ENCODE measurements at places on chromosomes 16 and 17.

GRCh38 chr16:57704011-57704904 lies 9.7 kb downstream of the DRC7 start:
- no peak for DNase-seq

DNA sequence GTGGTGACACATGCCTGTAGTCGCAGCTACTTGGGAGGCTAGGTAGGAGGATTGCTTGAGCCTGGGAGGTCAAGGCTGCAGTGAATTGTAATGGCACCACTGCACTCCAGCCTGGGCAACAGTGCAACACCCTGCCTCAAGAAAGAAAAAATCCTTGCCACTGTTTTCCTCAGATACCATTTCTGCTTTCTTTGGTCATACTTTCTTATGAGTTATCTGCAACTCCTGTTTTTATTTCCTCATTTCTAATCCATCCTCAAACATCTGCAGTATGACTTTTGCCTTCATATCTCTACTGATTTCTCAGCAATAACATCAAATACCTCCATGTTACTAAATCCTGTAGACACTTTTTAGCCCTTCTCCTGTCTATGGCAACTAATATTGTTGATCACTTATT lies 3.1 kb upstream of the AP2B1 start:
- no peak for DNase-seq

DNA sequence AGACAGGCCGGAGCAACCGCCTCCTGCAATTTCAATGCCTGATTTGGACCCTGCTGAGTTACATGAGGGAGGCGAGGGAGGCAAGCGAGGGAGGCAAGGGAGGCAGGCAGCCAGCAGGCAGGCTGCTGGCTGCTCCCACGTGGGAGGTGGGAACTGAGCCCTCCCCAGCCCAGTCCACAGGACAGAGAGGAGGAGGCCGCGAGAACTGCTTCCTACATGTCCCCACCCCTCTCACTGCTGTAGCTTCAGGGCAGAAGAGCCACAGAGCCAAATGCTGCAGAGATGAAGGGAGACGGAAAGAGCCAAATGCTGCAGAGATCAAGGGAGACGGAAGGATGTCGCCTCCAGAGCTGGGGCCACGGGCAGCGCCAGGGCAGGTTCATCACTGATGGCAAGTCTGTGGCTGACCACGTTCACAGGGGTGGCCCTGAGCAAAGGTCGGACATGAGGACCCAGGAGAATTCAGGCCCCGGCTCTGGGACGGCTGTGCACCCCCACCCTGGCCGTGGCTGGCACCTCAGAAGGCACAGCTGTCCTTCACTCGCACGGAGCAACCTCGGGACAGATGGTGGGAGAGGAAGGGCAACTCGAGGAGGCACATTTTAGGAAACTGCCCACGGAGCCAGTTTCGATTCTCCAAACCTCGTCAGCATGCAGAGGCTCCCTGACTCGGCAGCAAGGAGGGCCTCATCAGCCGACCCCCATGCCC lies 21.5 kb downstream of the RPH3AL start:
- DNase-seq: peak; percentile 18

GRCh38 chr17:5703736-5704135 lies 119.4 kb upstream of the NLRP1 start:
- DNase-seq: no peak

- no peak for DNase-seq
Observed at GRCh38 chr17:73703192-73703591, 58.9 kb upstream of the SDK2 start.

DNA sequence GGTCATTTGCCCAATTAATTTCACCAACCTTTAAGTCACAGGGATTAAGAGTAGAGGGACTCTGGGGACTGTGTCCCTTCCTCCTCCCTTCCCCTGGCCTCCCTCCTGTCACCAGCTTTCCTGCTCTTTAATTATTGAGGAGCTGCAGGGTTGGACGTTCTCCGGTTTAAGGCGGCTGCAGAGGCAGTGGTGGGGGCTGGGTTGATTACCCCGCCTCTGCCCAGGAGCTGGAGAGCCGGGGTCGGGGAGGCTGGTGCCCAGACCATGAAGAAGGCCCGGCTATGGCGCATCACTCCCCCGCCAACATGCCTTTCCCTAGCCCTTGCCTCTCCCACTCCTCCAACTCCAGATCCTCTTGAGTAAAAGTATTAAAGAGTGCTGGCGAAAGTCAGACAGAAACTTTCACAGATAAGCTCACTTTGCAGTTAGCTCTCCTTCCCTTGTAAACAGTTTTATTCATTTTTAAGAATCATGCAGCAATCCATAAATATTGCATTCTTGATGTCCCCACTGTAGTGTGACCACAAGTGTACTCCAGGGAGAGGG lies 1.1 kb upstream of the FOXJ1 start:
- no peak for DNase-seq

DNA sequence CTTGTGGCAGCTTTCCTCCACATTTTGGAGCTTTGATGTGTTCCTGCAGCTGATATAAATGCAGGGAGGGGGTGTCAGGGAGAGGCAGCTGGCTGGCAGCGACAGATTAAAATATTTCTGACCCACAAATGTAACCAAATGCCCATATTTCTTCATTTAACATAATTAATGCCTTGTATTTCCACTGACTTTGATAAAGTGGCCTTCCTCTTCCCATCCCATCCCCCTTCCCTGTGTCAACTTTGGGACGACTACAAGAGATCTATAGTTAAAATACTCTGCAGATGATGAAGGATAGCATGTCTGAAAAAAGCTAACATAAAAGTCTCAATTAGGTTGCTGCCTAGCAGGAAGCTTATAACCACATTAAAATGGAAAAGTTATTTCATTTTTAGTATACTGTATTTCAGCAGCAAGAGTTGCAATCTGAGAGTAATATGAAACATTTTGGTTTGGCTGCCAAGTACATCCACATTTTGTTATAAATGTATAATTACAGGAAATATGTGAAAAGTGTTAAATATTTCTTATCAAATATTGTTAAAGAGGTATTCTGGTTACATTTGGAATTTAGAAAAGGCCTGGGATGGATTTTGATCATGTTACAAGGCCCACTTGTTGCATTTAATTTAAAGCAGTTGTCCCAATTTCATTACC lies 238.7 kb upstream of the TBX2 start:
- DNase-seq: no peak

DNA sequence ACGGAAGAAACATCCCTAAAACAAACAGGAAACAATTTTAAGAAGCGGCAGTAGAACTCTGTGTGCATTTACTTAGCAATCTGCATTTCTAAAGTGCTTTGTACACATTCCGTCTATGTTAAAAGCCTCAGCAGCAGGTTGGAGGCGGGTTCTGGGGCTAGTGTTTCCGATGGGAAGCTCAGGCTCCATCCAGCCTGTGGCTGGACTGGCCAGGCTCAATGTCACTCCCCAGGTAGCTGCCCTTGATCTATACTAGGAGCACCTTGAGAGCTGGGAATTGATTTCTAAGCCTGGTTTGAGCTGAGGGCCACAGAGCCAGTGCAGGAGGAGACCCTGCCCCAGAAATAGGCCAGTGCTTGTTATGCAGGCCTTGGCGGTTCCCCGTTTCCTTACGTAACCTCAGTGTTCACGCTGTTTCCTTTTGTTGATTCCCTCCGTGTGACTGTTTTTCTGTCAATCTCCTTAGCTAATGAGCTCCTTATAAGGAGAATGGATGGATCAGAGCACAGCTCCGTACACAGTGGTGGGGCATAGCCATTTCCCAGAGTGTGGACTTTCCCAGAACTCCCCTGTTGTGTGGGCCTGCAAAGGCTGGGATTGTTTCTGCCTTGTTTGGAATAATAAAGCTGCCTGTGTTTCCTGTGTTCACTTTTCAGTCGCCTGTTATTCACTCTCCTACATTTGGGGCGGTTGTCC lies 21.4 kb downstream of the ADORA2B start:
- DNase-seq: no peak

DNA sequence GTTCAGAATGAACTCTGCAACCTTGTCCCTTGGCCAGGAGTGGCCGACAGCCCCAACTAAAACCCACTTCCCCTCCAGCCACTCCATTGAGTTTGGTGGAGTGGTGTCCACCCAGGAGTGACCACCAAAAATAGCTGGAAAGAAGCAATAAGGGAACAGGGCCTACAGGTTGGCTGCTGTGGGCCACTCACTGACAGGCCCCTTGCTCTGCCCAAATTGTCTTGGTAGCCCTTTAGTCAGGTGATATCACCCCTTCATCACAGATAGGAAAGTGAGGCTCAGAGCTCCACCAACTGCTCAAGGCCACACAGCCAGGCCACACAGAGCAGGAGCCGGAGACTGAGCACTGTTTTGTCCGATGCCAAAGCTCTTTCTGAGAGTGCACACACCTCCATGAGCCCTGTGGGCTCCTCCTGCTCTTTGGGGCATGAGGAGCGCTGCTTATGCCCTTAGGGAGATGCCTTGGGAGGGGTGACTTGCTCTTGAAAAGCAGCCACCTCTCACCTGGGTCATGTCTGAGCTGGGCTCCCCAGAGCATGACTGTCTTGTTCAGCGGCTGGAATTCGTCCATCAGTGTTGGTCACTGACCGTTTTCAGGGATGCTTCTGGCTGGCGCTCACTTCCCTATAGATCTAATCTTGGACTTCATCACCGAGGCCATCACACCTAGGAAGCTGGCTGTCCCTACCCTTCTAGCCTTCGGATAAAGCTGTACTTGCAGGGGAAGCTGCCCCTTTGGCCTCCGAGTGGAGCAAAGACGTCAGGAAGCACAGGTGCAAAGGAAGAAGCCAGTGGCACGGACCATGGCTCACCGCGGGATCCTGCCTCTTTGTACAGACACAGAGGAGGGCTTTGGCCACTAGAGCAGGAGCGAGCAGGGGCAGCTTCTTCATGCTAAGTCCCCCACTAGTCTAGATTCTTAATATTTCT lies 186.0 kb upstream of the ZNF469 start:
- no peak for DNase-seq

DNA sequence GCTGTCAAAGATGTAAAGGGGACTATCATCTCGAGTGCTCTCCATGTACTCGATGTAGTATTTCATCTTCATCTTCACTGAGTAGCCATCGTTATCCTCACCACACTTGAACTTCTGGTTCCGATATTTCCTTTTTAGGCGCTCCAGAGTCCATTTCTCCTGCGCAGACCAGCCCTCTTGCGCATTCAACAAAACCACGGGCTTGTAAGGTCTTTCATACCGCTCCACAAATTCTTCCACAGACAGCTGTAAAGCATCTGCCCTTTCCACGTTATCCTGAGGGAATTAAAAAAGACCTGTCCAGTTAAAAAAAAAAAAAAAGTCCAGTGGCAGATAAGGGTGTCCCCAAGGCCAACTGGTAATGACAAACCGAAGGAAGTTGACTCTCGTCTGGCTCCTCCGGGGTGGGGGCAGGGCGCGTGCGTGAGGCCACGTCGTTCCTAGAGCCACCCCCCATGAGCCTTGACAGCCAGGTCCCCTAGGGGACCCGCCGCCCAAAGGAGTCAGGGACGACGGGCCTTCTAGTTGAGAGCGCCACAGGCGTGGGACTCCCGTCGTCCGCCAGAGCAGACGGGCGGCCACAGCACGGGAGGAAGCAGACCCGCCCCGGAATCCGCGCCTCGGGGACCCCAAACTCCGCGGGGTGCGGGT lies 701 bp downstream of the JMJD6 start:
- peak; percentile 80 for DNase-seq

- DNase-seq: peak; percentile 5
Observed at GRCh38 chr17:69607162-69607834, 192.8 kb downstream of the MAP2K6 start.

DNA sequence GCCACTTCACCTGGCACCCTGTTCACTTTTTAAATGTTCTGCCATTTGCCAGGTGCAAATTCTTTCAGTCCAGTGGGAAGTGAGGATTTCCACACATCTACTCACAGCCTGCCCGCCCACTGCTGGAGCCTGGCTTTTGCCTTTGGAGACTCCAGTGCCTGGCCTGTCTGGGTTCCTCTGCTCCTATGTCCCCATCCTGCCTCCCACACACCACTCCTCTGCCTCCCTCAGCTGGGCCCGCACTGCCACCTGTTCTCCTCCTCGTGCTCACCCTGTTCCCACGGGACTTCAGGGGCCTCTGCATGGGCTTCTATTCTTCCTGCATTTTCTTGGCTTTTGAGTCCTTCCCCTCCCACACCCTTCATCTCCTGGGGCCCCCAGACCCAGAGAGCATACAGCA lies 7.9 kb upstream of the NDRG4 start:
- DNase-seq: no peak

GRCh38 chr17:41785859-41786226 lies 668 bp downstream of the JUP start:
- DNase-seq: no peak

DNA sequence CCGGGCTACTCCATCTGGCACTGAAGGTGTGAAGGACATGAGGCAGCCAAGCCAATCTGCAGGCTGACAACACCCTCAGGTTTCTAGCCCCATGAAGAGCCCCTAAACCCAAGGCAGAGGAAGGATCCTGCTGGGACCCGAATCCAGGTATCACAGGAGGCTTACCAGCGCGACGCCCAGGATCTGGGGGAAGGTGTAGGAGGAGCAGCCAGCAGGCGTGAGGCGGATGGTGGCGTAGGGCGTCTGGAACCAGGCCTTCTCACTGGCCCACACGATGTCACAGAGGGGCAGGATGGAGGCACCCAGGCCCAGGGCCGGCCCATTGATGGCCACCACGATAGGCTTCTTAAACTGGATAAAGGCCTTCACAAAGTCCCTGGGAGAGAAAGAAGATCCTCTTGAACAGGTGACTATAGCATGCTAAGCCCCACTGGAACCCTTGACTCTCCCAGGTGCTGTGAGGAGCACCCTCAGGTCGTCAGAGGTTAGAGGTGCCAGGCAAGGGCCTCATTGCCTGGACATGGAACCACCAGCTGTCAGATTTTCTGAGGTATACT lies 71.7 kb downstream of the DYNLRB2 start:
- no peak for DNase-seq

GRCh38 chr16:53100889-53101288 lies 46.1 kb downstream of the CHD9 start:
- DNase-seq: no peak

GRCh38 chr17:73297934-73298861 lies 13.6 kb downstream of the CDC42EP4 start:
- no peak for DNase-seq

DNA sequence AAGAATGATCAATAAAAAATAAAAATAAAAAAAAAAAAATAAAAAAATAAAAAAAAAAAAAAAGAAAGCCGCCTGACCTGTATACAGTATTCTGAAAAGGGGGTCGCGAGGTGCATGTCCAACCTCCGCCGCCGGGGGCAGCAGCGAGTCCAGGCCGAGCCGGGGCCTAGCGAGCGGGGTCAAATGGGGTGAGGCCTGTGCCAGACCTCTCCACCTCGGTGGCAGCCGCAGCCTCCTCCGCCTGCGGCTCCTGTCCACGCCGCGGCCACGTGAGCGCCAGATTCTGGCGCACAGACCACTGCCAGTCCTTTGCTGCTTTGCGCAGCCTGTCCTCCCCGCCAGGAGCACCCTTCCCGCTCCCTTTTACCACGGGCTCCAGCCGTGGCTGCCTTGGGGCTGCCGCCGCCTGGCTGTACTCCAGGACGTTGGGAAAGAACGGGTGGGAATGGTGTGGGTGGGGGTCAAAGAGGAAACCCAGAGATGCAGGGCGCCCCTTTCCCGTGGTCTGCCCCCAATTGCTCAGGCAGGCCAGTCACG lies 2.4 kb upstream of the BCKDK start:
- peak; percentile 85 for DNase-seq

DNA sequence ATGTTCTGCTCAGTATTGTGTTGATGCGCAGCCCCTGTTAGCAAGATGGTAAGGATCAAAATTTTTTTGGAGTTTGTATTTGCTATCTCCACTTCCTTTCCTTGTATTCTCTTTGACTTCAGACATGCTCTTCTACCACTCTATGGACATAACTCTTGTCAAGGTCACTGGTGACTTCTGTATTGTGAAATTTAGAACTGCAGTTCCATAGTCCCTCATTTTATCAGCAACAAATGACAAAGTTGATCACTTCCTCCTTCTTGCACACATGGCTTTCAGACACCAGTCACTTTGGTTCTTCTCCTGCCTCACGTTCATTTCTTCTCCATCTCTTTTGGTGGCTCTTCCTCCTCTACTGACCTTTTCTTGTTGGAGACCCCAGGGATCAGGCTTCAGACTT lies 21.1 kb downstream of the COX11 start:
- DNase-seq: no peak

All from CD4-positive, alpha-beta T cell treated with Interleukin-1 beta for 1 hour (primary cell).